ENCODE measurements at places on chromosomes 5 and 9. TPM values are rescaled to one million over a fixed set of nuclear protein-coding genes. Genes with fewer than 3 reads are reported as not detected.

Gene PRR7
- total RNA-seq: 13.3 TPM

Gene ITGA2
- 2.3 TPM for total RNA-seq

Gene CYLC2
- not detected for total RNA-seq

Gene ISOC1
- total RNA-seq: 25.1 TPM

Gene SPINK13
- total RNA-seq: not detected

Gene CDC20B
- not detected for total RNA-seq

Gene TEX48
- total RNA-seq: 0.57 TPM

Gene ADRA1B
- not detected for total RNA-seq

Gene ALDH1A1
- total RNA-seq: not detected

DNA sequence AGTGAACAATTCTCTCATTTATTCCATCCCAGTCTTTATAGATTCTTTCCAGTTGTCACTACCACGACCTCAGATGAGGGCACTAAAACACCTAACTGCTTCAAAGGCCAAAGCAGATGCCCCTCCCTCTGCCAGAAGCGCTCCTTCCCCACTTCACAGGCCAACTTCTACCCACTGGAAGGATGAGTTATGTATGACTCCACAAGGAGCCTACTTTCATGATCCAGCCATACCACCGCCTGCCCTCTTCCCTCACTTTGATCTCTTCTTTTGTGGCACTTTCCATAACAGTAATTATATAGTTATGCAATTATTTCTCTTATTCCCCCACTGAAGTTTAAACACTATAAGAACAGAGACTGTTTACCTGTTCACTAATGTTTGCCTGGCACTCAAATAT is 93.7 kb downstream of the HOMER1 start:
- no peak for DNase-seq
- H3K36me3 ChIP-seq: no peaks in the 10 kb centered on the region
- no peaks in the 10 kb centered on the region for H3K27me3 ChIP-seq
- no peak overlapping the region for H3K27ac ChIP-seq

- H3K27ac ChIP-seq: no peak overlapping the region
- no peaks in the 10 kb centered on the region for H3K4me1 ChIP-seq
- H3K36me3 ChIP-seq: no peaks in the 10 kb centered on the region
- H3K4me3 ChIP-seq: no peak overlapping the region
- no peaks in the 10 kb centered on the region for H3K27me3 ChIP-seq
These were observed 186.8 kb upstream of the KLF9 start for GRCh38 chr9:70601000-70601951.

DNA sequence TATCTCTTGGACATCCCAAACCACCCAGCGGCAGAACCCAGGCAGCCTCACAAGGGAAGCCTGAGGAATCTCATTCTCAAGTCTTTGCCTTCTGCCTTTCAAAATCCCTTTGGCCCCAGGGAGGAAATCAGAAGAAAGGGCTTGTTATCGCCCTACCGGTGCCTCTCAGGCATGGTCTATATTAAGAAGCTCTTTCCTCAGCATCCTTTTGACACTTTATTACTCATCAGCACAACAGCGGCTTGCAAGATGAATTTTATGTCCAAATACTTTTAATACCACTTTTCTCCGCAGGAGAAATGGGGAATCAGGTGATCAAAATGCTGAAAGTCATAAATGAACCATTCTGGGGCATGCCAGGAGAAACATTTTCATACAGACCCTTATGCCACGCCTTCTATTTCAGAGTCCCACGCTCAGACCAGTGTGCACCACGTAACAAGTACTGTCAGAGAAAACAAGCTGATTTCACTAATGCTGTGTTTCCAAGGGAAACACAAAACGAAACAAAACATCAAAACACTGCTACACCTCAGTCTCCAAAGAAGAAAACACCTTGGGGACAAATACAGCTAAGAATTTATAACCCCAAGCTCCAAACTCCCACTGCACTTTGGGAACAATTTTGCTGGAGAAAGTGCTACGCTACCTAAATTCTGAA is 30.0 kb downstream of the RAPGEF1 start:
- peaks cover 86% of the 10 kb centered on the region for H3K4me1 ChIP-seq
- H3K36me3 ChIP-seq: peaks cover 13% of the 10 kb centered on the region
- peak overlapping the region; percentile 96 for H3K27ac ChIP-seq
- H3K27me3 ChIP-seq: no peaks in the 10 kb centered on the region
- DNase-seq: peak; percentile 73
- H3K4me3 ChIP-seq: peak overlapping the region; percentile 62

- no peak overlapping the region for H3K27ac ChIP-seq
- peak; percentile 22 for DNase-seq
- H3K27me3 ChIP-seq: no peaks in the 10 kb centered on the region
- H3K36me3 ChIP-seq: peaks cover 7% of the 10 kb centered on the region
- H3K4me3 ChIP-seq: no peak overlapping the region
These were observed 39.1 kb downstream of the RETREG1 start for GRCh38 chr5:16577677-16578076.

- H3K36me3 ChIP-seq: peaks cover 36% of the 10 kb centered on the region
- peaks cover 34% of the 10 kb centered on the region for H3K4me1 ChIP-seq
- no peaks in the 10 kb centered on the region for H3K27me3 ChIP-seq
- H3K27ac ChIP-seq: peak overlapping the region; percentile 90
- H3K4me3 ChIP-seq: peak overlapping the region; percentile 100
- DNase-seq: no peak
These were observed 630 bp downstream of the PSMB7 start for GRCh38 chr9:124414612-124415011.

DNA sequence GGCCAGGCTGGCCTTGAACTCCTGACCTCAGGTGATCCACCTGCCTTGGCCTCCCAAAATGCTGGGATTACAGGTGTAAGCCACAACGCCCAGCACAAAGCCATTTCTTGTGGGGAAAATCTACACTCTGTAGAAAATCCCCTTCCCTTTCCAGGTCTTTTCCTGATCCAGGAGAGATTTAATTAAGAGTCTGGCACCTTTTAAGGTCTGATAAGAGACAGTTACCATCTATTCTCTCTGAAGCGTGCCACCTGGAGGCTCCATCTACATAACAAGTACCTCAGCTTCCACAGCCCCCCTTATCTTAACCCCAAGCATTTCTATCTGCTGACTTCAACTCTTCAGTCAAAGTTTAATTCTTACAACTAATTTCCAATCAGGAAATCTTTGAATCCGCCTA is 71.4 kb upstream of the CDK20 start:
- H3K4me3 ChIP-seq: no peak overlapping the region
- H3K27ac ChIP-seq: no peak overlapping the region
- peaks cover 31% of the 10 kb centered on the region for H3K27me3 ChIP-seq
- H3K4me1 ChIP-seq: peaks cover 12% of the 10 kb centered on the region
- H3K36me3 ChIP-seq: peaks cover 15% of the 10 kb centered on the region

- H3K4me3 ChIP-seq: no peak overlapping the region
- H3K4me1 ChIP-seq: peaks cover 30% of the 10 kb centered on the region
- H3K27me3 ChIP-seq: peaks cover 82% of the 10 kb centered on the region
- H3K27ac ChIP-seq: no peak overlapping the region
These were observed 6.6 kb downstream of the LHX2 start for GRCh38 chr9:124017929-124018729.

- H3K36me3 ChIP-seq: no peaks in the 10 kb centered on the region
- H3K27ac ChIP-seq: no peak overlapping the region
These were observed 260.9 kb upstream of the TUSC1 start for GRCh38 chr9:25939126-25939525.

DNA sequence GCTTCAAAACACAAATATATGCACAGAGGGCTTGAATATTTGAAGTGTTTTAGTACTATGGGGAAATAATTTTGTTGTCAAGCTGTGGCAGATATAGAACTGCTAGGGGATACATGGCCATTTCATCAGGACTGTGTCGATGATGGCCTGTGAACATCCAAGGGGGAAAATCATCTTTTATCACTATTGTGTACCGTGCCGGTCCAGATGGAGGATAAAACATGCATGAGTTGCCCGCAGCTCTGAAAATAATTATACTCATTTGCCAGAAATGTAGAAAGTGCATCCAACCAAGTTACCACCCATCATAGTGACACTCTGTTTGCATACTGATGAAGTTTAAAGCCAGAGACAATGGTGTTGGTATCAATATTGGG is 405.9 kb downstream of the ZSWIM6 start:
- no peaks in the 10 kb centered on the region for H3K36me3 ChIP-seq
- no peak overlapping the region for H3K4me3 ChIP-seq
- no peak for DNase-seq
- H3K27ac ChIP-seq: no peak overlapping the region

DNA sequence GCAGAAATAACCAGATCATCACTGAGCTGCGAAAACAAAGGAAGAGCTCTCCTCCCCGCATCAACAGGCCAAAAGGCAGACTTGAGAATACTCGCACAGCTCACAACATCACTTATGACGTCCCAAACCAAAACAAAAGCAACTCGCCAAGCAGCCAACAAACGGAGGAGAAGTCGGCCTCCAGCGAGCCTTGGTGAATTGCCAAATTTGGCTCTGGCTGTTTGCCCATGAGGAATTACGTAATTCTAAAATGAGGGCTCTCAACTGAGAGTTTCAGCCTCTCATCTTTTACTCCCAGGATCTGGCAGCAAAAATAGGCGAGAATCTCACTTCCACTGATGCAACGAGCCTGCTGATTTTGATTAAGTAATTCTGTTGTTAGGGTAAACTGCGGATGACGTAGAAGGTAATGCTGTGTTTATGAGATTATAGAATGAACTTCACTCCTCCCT is 51.7 kb upstream of the SEMA6A start:
- H3K27me3 ChIP-seq: peaks cover 4% of the 10 kb centered on the region
- no peak for DNase-seq
- no peak overlapping the region for H3K27ac ChIP-seq

GRCh38 chr5:162672061-162672460 is 604.5 kb downstream of the GABRG2 start:
- H3K27me3 ChIP-seq: no peaks in the 10 kb centered on the region
- no peak for DNase-seq
- H3K36me3 ChIP-seq: no peaks in the 10 kb centered on the region
- no peak overlapping the region for H3K4me3 ChIP-seq

DNA sequence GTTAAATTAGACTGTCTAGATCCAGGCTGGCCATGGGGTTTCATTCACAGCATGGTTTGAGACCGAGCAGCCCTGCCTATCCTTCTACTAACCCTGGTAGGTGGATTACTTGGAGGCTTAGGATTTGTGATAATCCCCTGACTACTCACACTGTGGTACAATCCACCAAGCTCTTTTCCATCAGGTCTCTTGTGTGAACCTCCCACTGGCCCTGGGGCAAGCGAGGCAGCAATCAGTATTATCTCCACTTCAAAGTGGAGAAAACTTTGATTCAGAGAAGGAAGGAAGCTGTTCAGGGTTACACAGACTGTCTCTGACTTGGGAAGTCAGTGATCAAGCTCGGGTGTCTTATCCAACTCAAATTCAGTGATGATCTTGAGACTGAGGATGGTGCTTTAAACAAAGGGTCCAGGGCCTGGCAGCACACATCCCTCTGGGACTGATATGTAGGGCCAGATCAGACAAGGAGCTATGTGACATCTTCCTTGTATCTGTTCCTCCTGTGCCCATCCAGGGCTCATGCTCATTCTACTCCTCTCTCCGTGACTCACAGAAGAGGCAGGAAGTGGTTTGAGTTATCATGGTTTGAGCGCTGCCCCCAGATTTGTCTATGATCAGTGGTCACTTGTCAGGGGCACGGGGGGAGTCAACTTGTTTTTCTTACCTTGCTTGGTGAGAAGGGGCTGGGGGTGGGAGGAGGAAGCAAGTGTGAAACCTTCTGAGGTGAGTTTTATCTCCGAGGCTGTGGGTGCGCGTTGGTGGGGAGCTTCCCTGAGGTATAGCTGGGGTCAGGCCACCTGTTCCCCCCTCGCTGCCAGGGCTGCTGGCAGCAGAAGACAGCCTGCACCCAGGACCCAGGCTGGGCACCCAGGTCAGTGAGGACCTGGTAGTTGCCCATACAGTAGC is 48.6 kb downstream of the RGS3 start:
- peak overlapping the region; percentile 91 for H3K27ac ChIP-seq
- peaks cover 52% of the 10 kb centered on the region for H3K4me1 ChIP-seq
- H3K4me3 ChIP-seq: peak overlapping the region; percentile 52
- peak; percentile 89 for DNase-seq
- peaks cover 2% of the 10 kb centered on the region for H3K27me3 ChIP-seq

DNA sequence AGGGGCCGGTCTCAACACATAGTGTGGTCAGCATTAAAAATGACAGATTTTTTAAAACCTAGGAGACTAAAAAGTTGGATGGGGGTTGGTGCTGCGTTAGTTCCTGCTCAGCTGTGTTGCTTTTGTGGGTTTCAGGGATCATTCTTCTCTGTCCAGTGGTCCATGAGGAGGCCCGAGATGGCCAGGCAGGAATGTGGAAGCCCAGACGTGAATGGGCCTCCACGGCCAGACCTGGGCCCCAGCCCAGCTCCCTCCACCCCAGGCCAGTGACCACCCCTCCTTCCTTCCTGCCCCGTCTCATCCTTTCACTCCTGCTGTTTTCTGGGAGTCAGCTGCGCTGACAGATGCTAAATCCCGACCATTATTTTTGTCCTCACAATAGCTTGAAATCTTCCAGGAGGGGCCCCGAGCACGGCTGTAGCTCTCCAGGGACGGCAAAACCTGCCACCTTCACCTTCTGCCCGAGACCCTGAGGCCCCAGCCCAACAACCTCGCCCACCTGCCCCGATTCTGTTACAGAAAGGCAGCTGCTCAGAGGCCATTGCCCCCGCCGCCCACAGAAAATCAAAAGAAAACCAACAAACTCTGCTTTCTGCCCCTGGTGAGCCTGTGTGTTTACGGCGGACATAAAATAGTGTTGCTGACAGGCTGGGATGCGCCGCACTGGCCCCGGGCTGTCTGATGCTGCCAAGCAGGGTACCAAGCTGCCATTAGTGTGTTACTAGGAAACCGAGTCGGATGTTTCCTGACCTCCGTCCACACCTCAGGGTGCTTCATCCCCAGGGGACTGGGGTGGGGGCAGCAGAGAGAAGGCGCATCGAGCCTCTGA is 83.7 kb upstream of the SARDH start:
- H3K27ac ChIP-seq: no peak overlapping the region
- H3K36me3 ChIP-seq: no peaks in the 10 kb centered on the region
- no peaks in the 10 kb centered on the region for H3K27me3 ChIP-seq
- no peak overlapping the region for H3K4me3 ChIP-seq

- DNase-seq: no peak
- peaks cover 2% of the 10 kb centered on the region for H3K36me3 ChIP-seq
- H3K4me3 ChIP-seq: no peak overlapping the region
- H3K27me3 ChIP-seq: peaks cover 7% of the 10 kb centered on the region
- peaks cover 4% of the 10 kb centered on the region for H3K4me1 ChIP-seq
- H3K27ac ChIP-seq: no peak overlapping the region
These were observed 11.6 kb upstream of the CDC23 start for GRCh38 chr5:138224712-138225111.

- H3K27ac ChIP-seq: no peak overlapping the region
- no peak for DNase-seq
- H3K36me3 ChIP-seq: no peaks in the 10 kb centered on the region
- no peak overlapping the region for H3K4me3 ChIP-seq
- peaks cover 32% of the 10 kb centered on the region for H3K27me3 ChIP-seq
These were observed 53.9 kb upstream of the PTCH1 start for GRCh38 chr9:95570646-95571045.

GRCh38 chr9:100295240-100295639 is 57.5 kb downstream of the TEX10 start:
- no peaks in the 10 kb centered on the region for H3K4me1 ChIP-seq
- H3K4me3 ChIP-seq: no peak overlapping the region

GRCh38 chr5:52830650-52831049 is 42.9 kb downstream of the ITGA1 start:
- no peak overlapping the region for H3K27ac ChIP-seq
- DNase-seq: no peak
- H3K4me3 ChIP-seq: no peak overlapping the region
- H3K4me1 ChIP-seq: peaks cover 5% of the 10 kb centered on the region
- peaks cover 1% of the 10 kb centered on the region for H3K36me3 ChIP-seq
